OCI-LY7 (cell line): ENCODE measurements at places on chromosomes 7 and 10.

DNA sequence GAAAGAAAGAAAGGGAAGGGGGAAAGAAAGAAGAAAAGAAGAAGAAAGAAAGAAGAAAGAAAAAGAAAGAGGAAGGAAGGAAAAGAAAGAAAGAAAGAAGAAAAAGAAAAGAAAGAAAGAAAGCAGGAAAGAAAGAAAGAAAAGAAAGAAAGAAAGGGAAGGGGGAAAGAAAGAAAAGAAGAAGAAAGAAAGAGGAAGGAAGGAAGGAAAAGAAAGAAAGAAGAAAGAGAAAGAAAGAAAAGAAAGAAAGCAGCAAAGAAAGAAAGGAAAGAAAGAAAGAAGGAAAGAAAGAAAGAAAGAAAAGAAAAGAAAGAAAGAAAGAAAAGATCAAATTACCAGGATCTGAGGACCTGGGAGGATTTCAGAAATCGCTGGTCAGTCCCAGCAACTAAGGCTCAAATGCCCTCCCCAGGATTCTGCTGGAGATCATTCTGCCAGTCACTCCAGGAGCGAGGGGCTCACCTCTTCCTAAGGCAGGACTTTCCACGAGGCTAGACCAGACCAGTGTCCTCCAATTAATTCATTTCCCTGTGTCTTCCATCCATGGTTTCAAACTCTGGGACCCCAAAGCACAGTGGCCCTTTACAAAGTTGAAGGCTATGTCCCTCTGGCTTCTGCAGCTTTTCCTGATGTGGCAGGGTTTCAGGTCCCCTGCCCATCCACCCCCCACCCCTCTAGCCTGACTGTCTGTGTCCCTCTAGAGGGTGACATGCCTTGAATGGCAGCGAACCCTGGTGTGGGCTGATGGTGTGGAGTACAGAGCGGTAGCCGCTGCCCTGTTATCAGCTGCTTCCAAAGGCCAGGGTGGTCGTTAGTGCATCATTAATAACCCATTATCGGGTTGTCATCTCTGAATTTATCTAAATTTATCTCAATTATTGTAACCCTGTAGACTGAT lies 77.9 kb downstream of the PARP12 start:
- DNase-seq: no peak

DNA sequence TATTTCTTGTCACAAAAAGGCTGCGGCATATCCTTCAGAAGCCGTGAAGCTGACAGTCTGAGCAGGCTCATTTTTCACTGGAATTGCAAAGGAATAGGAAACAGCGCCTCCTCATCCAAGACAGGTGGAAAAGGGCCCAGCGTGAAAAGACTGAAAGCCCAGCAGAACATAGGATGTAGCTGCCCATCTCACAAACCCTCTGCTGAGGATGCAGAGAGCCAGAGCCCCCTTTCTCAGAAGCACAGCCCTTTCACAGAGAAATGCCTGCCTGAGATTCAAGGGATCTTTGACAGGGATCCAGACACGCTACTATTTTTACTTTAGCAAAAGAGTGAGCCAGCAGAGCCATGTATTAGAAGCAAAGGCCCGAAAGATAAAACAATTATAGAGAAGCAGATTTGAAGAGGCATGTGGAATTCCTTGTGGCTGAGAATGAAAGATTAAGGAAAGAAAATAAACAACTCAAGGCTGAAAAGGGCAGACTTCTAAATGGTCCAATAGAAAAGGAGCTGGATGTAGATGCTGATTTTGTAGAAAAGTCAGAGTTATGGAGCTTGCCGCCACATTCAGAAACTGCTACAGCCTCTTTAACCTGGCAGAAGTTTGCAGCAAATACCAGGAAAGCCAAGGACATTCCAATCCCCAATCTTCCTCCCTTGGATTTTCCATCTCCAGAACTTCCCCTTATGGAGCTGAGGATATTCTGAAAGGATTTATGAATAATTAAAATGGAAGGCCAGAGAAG lies 36.9 kb downstream of the GDI2 start:
- DNase-seq: no peak

GRCh38 chr10:119289227-119289920 lies 82.0 kb downstream of the GRK5 start:
- no peak for DNase-seq

DNA sequence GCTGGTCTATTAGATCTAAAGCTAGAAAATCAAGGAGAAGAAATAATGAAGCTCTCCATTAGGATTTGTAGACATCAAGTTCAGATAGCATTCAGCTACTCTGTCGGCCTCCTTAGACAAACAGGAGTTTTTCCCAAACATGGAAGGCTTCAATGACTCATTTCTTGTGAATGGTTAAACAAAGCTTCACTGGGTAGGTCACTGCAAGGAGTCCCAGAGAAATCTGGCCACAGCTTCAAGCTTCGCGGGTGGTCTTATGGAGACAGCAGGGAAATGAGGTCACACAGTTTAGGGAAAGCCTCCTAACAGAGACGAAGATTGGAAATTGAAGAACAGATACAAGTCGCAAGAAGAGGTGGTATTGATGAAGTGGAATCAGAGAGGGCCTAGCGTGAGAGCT lies 22.6 kb upstream of the LRRC72 start:
- no peak for DNase-seq
